Activated T-cell treated with anti-CD3 and anti-CD28 coated beads, Interleukin-2, amount 50 U/mL, for 72 hours (primary cell): ENCODE measurements at places on chromosomes 6 and 20. TPM values are rescaled to one million over a fixed set of nuclear protein-coding genes. Genes with fewer than 3 reads are reported as not detected.

Gene SNAI1
- 1.3 TPM for total RNA-seq

Gene OTOR
- not detected for total RNA-seq

Gene ENPP5
- total RNA-seq, result 0.16 TPM

Gene PPP1R3G
- not detected for total RNA-seq

Gene FERMT1
- 0.37 TPM for total RNA-seq
